ENCODE measurements at places on chromosomes 12 and 14.

DNA sequence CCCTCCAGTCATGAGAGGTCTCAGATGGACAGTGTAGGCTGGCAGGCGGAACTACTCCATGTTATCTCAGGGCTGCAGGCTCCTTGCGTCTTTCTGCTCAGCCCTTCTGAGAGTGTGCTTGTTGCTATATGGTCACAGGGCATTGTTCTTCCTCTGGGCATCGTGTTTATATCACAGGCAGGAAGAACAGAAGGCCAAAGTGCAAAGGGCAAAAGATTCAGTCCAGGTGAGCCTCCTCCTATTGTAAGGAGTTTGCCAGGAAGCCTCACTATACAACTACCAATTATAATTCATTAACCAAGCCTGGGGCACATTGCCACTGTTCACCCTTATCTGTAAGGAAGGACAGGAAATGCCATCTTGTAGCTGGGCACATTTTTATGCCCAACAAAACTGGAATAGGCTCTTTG is 195.5 kb upstream of the KITLG start:
- no peak for DNase-seq

GRCh38 chr14:102941419-102942011 is 19.1 kb downstream of the AMN start:
- DNase-seq, result no peak

GRCh38 chr12:89469361-89469760 is 55.2 kb downstream of the GALNT4 start:
- DNase-seq, result no peak

DNA sequence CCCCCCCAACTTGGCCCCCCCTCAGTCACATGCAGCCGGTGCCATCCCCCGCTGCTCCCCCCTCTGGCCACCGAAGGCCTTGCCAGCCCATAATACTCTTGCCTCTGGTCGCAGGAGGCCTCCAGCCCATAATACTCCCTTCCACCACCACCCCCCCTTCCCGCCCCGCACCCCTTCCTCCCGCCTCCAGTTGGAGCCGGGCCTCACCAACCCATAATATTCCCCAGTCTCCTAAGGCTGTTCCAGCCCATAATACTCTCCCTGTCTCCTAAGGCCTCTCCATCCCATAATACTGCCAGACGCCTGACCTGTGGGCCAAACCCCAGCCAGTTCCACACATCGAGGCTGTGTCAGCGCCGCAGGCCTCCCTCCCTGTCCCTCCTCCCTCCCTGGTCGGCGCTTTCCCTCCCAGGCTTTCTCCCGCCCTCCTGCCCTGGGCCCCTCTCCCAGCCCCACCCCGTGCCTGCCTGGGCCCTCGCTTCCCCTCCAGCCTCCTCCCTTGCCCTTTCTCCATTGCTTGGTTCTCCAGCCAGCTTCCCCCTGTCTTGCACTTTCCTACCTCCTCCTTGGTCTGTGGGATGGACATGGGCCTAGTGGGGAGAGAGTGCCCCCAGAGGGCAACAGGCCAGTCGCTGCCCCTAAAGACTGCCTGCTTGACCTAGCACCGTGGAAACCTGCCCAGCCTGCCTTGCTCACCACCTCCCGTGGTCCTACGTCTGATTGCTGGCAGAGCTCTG is 6.8 kb upstream of the CHD4 start:
- no peak for DNase-seq

GRCh38 chr14:32508281-32508680 is 179.2 kb downstream of the AKAP6 start:
- DNase-seq, result no peak

GRCh38 chr12:778615-779014 is 26.2 kb downstream of the WNK1 start:
- DNase-seq, result no peak

GRCh38 chr12:132426349-132427173 is 63.4 kb upstream of the FBRSL1 start:
- no peak for DNase-seq

DNA sequence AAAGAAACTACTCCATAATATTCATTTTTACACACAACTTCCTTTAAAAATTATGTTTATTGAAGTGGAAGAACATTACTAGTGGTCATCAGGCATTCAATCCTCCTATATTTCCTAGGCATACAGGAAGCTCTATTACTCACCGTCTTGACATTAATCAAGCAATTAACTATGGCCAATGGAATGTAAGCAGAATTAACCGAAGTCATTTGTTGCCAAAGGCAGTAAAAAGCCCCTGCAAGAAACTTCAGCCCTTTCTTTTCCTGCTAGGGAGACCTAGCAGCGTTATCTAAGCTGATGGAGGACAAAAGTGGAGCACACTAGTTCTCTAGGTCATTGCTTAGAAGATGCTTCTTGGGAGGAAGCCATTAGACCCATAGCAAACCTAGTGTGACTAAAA is 399.6 kb downstream of the KCNH5 start:
- no peak for DNase-seq

- no peak for DNase-seq
These were observed 134.4 kb upstream of the FGD4 start for GRCh38 chr12:32264961-32265360.

DNA sequence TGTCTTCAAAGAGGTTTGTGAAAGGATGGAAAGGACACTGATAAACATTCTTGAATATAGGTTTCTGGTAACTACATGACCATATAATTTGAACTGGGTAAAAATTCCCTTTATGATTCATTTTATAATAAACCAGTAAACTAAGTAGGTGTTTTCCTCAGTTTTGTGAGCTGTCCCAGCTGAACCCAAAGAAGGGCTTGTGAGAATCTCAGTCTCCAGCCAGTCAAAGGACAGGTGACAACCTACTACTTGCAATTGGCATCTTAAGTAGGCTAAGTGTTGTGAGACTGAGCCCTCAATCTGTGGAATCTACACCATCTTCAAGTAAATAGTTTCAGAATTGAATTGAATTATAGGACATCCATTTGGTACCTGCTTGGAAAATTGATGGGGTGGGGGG is 75.2 kb downstream of the MYF5 start:
- DNase-seq, result no peak

DNA sequence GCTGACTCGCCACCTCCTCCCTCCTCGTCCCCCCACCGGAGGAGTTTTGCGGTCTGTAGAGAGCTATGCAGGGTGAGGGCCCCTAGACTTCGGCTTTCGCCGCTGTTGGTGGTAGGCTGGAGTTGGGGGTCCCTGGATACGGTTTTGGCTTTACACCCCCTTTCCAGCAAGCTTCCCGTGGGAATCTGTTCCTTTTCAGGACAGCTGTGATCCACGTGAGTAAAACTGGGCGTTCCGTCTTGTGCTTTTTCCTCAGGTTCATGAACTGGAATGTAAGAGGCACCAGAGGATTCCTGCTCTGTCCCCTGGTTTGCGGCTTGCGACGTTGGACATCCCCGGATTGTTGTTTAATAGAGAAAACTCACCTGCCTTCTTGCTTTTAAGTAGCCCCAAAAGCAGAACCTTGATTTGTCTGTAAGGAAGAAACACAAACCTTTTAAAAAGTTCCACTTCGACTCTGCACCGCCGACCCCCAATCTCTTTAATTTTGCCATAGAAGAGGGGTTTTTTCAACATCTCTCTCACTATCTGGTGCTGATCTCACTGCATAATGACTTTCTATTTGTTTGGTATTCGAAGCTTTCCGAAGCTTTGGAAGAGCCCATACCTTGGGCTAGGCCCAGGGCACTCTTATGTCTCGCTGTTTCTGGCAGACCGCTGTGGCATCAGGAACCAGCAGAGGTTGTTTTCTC is 490 bp downstream of the PRORP start:
- DNase-seq, result no peak

DNA sequence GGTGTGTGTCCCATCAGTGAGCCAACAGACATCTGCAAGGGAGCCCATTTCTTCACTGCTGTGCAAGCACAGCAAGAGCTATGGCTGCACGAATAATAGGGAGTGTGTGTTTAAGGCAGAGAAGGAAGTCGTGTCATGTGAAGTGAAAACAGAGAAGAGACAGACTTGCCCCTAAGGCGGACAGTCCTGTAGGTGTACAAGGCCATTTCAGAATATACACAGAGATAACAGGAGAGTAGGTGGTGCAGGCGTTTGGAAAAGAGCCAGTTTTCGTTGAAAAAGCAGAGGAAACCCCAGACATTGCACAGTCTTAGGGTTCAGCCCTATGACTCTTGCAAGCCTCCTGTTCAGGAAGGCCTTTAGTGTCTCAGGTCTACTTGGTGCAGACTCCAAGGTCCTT is 46.3 kb upstream of the RNU6-8 start:
- no peak for DNase-seq

- DNase-seq, result no peak
These were observed 33.5 kb downstream of the FMNL3 start for GRCh38 chr12:49673446-49674317.

GRCh38 chr12:6392504-6392903 is 8.5 kb downstream of the LTBR start:
- no peak for DNase-seq

DNA sequence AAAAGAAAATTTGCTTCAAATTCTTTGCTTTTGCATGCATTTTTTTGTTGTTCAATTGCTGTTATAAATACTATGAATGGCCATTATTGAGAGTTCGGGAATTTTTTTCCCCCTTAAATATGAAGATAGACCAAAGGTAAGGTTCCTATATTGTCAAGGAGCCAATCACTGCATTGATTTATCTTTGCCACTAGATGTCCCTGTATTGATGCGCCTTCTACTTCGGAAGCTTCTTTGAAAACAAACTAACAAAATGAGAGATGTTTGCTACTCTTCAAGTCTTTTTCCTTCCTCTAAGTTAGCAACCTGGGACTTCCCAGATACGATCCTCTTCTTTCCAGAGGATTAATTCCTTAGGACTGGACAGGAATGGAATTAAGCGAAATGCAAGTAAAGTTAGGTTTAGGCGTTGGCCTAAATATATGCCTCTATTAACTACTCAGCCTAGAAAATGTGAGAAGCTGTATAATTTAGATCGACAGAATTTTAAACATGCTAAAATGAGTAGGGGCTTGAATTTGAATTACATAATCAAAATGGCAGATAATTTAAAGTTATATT is 318.1 kb downstream of the AEBP2 start:
- DNase-seq, result no peak
